Globus pallidus (tissue), 1 donor: ENCODE measurements at places on chromosomes 12 and 14.
A peak's percentile ranks its signal among the peaks of the same experiment; 100 is the strongest.

DNA sequence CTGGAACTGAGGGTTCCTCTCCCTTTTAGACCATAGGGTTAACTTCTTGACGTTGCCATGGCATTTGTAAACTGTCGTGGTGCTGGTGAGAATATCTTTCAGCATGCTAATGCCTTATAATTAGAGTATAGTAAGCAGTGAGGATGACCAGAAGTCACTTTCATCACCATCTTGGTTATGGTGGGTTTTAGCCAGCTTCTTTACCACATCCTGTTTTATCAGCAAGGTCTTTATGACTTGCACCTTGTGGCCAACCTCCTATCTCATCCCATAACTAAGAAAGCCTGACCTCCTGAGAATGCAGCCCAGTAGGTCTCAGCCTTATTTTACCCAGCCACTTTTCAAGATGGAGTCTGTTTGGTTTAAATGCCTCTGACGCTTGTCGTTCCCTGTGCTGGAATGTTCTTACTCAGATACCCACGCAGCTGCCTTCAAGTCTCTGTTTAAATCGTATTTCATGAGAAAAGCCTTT lies 44.2 kb downstream of the BBS10 start:
- DNase-seq = no peak

- peak; percentile 60 for DNase-seq
Measured at GRCh38 chr14:93005838-93006237, 82.9 kb downstream of the CHGA start.

DNA sequence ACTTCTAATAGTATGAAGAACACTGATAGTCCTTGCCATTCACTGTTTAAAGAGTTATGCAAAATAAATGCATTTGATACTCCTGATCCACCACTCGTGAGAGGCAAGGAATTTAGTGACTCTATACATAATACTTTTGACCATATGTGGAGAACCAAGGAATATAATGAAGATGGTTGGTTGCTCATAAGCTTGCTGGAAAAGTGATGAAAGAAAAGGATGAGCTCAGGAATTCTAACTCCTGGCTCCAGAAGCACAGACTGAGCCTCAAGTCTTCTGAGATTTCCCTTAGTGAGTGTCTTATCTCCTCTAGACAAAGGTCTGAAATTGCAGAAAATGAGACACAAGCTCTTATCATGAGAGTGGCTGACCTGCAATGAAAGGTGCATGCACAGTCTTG lies 57.1 kb upstream of the KRAS start:
- DNase-seq = no peak

DNA sequence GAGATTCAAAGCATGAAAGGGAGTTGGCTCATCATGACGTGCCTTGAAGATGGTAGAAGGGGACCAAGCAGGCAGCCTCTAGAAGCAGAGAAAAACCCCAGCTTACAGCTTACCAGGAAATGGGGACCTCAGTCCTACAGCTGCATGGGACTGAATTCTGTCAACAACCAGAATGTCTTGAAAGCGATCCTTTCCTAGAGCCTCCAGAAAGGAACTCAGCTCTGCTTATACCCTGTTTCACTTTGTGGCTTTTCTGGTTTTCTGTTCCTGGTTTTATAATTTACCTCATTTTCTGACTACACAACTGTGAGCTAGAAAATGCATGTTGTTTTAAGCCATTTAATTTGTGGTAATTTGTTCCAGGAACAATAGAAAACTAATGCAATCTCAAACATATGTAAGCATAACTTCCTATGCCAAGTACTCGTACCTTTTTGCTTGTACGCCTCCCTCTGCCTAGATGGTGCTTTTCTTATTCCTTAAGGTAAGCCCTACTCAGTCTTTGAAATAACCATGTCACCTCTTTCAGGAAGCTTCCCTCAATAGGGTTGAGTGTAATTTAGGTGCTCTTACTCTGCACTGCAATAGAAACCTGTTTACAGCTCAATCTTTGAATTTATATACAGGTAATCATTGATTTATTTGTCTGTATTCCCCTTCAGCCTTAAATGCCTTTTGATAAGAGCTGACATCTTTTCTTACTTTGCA lies 348.8 kb downstream of the TMEM117 start:
- no peak for DNase-seq

GRCh38 chr14:57749267-57749666 lies 116.6 kb downstream of the SLC35F4 start:
- no peak for DNase-seq

DNA sequence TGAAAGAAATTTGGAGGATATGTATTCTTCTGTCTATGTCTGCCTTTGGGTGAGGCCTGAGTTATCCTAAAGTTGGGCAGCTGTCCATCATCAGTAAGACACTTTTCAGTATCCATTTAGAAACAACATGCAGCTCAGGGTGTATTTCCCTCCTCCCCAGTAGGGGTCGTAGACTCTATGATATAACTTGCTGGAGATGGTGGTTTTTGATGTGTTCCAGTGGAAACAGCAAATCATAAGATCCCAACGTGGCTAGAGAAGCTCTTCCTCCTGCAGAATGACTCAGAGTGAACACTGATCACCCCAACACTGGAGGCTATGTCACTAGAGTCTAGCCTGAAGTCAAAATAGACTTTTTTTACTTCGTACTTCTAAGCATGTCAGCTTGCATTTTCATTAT lies 331.6 kb upstream of the STXBP6 start:
- DNase-seq = no peak

- DNase-seq = peak; percentile 52
Measured at GRCh38 chr12:116222358-116222757, 55.1 kb downstream of the MED13L start.

DNA sequence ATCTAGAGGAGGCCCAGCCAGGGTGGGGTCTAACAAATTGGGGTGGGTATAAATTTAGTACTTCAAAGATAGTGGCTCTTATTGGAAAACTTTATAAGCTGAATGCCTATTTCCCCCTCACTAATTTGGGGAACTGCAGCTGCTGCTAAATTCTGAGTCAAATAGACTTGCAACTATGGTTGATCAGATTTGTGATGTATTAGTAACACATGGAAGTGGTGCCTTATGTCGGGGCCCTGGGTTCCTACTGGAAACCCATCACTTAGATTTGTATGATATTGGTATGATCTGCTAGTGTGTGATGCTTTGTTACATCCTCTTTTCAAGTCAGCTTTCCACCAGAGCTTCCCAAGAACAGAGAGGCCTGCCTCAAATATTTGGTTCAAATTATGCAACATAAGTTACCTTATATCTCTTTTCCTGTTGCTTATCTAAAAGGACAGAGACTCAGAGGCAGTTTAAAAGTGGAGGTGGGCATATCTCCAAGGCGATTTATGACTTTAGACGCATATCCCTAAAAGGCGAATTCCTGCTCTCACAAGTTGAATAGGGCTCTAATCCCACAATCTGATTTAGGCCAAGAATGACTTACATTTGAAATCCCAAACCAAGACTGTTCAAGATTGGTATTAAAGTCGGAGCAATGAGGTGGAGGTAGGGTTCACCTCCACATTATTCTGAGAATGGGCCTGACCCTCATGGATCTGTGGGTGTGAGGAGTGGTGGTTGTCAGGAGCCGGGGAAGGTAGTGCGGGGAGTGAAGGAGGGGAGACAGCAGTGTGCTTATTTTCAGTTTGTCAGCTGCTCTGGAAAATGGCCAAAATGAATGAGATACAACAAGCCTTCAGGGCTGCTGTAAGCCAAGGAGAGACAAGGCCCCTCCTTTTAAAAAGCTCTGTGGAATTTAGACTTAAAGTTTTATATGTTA lies 425.8 kb downstream of the RAD51B start:
- DNase-seq = no peak

GRCh38 chr12:104003596-104003995 lies 37.9 kb downstream of the TDG start:
- DNase-seq = no peak

DNA sequence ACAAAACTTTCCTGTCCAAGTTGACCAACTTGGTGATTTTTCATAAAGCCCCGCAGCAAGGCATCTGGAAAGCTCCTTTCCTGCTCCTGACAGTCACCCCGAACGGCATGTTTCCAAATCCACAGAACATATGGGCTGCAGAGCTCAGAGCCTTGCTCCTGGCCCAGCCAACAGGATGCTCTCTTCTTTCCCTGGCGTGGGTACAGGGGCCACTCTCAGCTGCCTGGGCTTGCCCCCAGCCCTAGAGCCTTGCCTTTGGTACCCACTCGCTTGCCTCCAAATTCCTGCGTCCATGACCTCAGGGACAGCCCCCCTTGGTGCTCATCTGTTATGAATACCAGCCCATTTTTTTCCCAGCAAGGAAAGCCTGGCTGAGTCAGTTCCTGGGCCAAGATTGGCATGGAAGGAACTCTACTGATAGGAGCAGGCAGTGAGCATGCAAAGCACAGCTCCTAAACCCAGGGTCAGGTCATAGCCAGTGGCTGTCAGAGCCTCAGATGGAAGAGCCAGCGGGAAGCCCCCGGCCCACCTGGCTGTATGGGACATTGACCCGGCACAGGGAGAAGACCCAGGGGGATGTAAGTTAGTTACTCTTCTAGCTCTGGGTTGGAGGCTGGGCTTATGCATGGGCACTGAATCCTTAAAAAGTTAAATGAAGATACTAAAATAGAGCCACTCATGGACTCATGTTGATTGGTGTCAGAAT lies 105.3 kb upstream of the RTL1 start:
- DNase-seq = no peak

DNA sequence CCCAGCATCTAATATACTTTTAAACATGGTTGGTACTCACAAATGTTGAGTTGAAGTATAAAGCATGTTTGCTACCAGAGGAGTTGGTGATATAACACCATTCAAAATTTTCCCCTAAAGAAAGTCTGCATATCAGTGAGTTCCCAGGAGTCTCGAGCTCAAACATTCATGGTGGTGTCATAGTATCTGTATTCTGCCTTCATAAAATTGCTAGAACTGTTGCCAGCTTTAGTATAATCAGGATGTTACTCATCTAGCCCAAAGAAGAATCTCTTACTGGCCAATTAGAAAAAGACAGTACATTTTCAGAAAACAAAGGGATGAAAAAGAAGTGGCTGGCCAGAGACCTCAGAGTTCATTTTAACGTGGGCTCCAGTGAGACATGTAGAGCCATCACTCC lies 374.7 kb downstream of the KCNH5 start:
- no peak for DNase-seq

GRCh38 chr14:54788701-54789100 lies 113.9 kb downstream of the GCH1 start:
- no peak for DNase-seq

DNA sequence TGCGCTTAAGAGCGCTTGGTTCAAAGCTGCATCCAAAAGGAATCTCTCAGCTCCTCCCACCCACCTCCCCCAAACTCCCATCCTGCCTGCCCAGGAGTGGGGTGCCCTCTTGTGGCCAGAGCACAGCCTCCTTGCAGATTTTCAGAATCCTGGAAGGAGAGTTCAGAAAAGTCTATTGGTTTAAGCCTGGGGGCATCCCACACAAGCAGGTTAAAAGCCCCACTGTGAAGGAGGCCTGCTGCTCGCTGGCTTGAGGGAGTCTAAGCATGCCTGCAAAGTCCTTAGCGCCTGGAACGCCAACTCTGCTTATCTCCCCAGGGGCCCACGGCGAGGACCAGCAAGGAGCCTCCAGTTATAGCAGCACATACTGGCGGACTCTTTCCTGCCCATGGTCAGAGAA lies 297.1 kb downstream of the KSR2 start:
- DNase-seq = no peak

GRCh38 chr12:131242741-131243496 lies 289.2 kb downstream of the ADGRD1 start:
- DNase-seq = no peak

- DNase-seq = no peak
Measured at GRCh38 chr12:121980892-121981272, 40.8 kb upstream of the BCL7A start.

GRCh38 chr12:92928962-92929915 lies at the start of gene EEA1:
TSS of gene EEA1 (minus strand) at chr12:92929295. CDS start at chr12:92929066, 229 bp downstream.
- peak; percentile 98 for DNase-seq

DNA sequence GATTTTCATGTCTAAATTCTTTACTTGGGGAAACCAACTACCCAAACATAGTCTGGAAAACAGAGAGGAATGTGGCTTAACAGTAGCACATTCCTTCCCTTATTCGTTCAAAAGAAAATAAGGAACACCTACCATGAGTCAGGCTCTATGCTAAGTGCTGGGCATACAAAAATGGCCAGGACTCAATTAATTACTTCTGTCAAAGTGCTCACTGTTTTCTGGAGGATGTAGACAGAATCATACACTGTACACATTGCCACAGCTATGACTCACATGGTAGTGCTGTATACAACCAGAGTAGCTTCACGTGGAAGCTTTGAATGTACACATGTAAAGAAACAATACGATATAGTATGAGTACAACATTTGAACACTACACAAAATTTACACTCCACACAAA lies 50.1 kb downstream of the SLC25A21 start:
- no peak for DNase-seq

- DNase-seq = no peak
Measured at GRCh38 chr14:81478446-81478845, 55.2 kb downstream of the SEL1L start.

DNA sequence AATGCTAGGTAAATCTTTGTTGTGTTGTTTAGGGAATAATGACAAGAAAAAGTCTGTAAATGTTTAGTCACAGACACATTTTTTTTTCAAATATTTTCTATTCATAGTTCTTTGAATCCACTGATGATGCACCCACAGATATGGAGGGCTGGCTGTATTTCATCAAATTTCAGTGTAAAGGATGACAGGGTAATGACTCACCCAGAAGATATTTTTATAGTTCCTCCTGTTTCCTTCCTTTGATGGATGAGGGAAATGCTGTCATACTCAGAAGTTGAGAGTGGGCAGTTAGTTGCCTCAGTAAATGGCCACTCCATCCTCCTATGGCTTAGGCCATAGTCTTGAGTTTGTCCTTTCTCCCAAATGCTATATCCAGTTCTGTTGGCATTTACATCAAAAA lies 76.9 kb upstream of the REP15 start:
- DNase-seq = no peak

DNA sequence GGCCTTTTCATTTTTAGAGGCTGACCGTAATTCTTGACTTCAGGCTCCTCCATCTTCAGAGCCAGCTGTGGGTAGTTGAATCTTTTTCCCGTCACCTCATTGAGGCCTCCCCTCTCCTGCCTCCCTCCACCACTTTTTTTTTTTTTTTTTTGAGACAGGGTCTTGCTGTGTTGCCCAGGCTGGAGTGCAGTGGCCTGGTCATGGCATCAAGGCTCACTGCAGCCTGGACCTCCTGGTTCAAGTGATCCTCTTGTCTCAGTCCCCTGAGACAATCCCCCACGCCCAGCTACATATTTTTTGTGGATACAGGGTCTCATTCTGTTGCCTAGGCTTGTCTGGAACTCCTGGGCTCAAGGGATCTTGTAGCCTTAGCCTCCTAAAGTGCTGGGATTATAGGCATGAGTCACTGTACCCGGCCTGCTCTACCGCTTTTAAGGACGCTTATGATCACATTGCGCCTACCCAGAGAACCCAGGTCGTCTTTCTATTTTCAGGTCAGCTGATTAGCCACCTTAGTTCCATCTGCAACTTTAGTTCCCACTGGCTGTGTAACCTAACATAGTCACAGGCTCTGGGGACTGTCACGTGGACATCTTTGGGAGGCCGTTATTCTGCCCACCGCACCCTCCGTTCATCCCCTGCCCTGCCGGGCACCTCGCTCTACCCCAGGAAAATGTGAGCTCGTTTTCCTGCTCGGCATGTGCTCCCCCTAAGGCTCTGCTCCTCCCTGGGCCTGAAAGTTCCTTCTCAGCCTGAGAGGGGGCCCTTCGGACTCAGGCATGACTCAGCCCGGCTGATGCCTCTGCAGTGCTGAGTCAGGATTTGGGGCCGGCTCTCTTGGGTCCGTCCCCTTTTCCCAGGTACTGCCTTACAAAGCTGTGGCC lies 13.4 kb downstream of the TNFAIP2 start:
- no peak for DNase-seq
